CD4-positive, alpha-beta memory T cell (primary cell): ENCODE measurements at places on chromosomes 7 and 10. TPM values are rescaled to one million over a fixed set of nuclear protein-coding genes. Genes with fewer than 3 reads are reported as not detected.

The SOSTDC1 gene
- polyA plus RNA-seq: not detected

The GLI3 gene
- polyA plus RNA-seq: 0.13 TPM

The LBX1 gene
- not detected for polyA plus RNA-seq

The NEUROD6 gene
- not detected for polyA plus RNA-seq

The HABP2 gene
- not detected for polyA plus RNA-seq

The UPK3BL2 gene
- polyA plus RNA-seq: 5.5 TPM

The ST8SIA6 gene
- not detected for polyA plus RNA-seq

The TEX47 gene
- not detected for polyA plus RNA-seq

The TMEM130 gene
- not detected for polyA plus RNA-seq

GRCh38 chr7:93715234-93715633 lies 140.7 kb upstream of the CALCR start:
- no peak for DNase-seq

GRCh38 chr7:107080099-107080505 lies 35.6 kb downstream of the PRKAR2B start:
- no peak for DNase-seq

- no peak for DNase-seq
Observed at GRCh38 chr10:52443419-52444388, 129.6 kb downstream of the DKK1 start.

GRCh38 chr7:87139514-87139913 lies 12.7 kb upstream of the DMTF1 start:
- no peak for DNase-seq

- no peak for DNase-seq
Observed at GRCh38 chr10:126673565-126673964, 3.1 kb upstream of the C10orf90 start.

- no peak for DNase-seq
Observed at GRCh38 chr10:83925133-83925532, 214.2 kb upstream of the GHITM start.

DNA sequence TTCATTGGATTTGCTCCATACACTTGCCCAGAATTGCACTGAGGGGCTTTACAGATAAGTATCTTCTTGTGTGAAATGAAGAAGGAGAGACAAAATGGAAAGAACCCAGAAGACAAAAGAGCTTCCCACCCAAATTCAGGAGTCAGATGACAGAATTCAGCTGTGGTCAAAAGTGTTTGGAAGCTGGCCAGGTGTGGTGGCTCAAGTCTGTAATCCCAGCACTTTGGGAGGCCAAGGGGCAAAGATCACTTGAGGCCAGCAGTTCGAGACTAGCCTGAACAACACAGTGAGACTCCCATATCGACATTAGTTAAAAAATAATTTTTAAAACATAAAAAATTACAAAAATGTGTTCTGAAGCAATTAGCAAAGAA lies 27.1 kb downstream of the DUSP5 start:
- no peak for DNase-seq

GRCh38 chr10:29838539-29838938 lies 203.8 kb upstream of the SVIL start:
- DNase-seq: no peak

GRCh38 chr10:124211921-124212320 lies 118.5 kb upstream of the CHST15 start:
- no peak for DNase-seq

DNA sequence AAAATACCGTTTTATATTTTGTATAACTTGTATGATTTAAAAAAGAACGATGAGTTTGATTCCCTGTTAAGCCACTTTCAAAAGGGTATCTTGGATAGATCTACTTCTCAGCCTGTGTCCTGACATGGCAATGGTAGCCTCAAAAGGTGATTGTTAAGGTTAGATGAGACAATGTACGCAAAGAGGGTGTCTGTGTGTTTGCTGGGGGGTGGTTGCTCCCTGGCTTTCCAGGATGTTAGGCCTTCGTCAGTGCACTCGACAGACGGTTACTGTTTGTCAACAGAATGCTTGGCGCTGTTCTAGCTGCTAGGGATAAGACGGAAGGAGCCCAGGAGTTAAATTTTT lies 90.3 kb downstream of the NEURL1 start:
- no peak for DNase-seq

DNA sequence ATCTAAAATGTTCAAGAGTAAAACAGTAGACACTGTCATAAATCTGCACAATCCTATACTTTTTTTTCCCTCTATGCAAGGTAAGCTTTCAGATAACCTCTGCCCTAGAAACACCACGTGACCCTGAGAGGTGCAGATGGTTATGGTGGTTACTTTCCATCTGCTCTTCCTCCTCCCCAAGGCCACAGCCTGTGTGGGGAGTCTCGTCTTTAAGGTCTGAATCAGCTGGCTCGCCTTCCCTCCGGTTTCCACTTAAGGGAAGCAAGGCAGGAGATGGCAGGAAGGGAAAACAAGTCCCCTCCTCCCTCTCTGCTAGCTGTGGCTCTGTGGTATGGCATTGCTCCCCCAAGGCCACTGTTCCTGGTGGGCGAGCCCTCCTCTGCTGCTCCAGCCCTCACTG lies 181.8 kb downstream of the GLI3 start:
- DNase-seq: no peak

DNA sequence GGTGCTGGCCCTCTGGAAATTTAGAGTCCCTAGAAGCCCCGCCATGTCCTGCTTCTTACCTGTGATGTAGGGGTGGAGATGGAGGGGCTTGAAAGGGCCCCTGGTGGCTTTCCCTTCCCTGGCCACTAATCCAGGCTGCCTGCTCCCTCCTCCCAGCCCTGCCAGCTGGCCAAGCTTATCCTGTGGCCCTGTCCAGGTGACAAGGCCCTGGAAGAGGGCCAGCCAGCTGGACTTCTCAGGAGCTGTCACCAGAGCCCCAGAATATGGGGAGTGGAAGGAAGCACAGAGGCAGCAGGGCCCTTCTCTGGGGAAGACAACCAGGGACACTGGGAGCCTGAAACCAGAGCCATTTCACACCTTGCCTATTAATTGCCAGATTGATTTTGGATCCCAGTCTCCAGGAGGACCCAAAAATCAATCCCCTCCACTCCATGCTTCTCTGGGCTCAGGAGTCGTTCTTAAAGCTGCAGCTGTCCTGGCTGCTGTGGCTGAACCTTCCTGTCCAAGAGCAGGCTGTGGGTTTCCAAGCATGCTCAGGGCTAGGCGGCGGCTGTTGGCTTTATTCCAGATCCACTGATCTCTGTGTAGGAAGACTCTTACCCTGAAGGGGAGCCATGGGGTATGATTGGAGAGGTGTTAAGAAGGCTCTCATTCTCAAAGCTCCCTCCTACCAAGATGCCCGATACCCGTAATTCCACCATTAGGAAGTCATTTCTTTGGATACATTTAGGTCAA lies 52.6 kb upstream of the PCBD1 start:
- no peak for DNase-seq

DNA sequence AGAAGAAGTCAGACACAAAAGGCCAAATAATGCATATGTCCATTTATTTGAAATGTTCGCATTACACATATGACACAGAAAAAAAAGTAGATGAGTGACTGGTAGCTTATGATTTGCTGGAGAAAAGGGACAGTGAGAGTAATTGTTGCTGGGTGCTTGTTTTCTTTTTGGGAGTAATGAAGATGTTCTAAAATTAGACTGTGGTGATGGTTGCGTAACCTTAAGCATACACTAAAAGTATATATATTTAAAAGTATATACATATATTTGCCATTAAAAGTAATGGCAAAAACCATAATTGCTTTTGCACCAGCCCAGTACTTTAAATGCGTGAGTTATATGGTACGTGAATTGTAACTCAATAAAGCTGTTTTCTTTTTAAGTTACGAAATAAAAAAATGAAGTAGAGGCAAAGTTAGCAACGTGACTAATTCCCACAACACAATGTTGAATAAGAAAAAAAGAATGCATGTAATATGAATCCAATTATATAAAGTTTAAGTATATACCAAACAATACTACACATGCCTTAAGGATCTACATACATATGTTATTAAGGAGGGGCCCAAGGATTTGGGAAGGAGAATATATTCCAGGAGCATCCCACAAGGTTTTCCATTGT lies 360.4 kb upstream of the CELF2 start:
- no peak for DNase-seq

DNA sequence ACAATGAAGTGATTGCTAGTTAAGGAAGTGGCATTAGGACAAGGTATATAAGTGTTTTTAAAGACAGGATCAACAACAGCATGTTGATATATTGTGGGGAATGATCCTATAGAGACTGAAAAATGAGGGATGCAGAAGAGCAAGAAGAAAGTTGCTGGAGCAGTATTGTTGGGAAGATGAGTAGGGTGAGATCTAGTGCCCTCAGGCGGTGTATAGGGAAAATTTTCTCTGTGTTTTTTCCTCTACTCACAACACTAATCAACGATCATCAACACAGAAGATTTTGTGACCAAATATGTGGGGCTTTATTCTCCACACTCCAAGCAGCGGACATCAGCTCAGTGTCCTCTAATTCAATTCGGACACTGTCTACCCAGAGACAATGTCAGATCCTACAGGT lies 9.6 kb upstream of the PTTG1IP2 start:
- no peak for DNase-seq

DNA sequence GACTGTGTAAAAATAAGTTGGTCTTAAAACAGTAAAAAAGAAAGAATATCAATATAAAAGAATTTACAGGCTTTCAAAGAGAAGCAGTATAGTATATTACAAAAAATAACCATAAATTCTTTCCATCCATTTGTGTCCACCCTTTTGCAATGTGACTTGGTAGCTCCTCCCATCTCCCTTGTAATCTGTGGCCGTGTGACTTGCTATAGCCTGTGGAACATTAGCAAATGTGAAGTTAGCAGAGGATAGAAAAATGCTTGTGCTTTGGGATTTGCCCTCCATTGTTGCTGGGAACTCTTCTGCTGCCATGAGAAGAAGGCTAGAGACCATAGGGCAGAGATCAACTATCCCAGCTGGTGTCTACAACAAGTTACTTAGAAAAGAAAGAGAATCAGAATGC lies 30.2 kb downstream of the KLHL7 start:
- no peak for DNase-seq

DNA sequence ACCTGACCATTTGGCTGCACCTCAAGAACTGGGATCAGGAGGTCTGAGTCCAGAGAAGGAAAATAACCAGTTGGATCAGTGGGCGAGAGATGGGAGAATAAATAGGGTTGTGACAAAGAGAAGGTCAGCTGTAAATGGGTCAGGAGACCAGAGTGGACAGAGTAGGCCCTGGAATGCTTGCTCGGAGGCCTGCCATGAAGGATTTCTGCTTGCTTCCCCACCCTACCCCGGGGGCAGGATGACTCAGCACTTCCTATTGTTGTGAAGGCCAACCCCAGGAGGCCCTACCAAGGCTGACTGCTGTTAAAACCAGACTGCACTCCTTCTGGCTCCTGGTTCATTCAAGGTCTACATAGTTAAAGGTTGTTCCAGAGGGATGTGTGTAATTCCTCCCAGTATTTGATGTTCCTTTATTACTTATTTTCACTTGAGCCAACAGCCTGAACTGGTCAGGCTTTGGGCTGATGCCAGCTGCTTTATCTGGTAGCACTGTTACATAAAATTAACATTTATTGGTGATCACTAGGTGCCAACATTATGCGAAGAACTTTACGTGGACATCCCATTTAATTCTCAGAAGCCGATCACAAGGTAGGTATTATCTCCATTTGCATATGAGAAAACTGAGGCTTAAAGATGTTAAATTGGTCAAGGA lies 27.3 kb upstream of the IFRD1 start:
- no peak for DNase-seq

- DNase-seq: no peak
Observed at GRCh38 chr10:30842185-30842584, 189.5 kb downstream of the ZNF438 start.

- no peak for DNase-seq
Observed at GRCh38 chr7:134622303-134622995, 24.2 kb upstream of the BPGM start.

DNA sequence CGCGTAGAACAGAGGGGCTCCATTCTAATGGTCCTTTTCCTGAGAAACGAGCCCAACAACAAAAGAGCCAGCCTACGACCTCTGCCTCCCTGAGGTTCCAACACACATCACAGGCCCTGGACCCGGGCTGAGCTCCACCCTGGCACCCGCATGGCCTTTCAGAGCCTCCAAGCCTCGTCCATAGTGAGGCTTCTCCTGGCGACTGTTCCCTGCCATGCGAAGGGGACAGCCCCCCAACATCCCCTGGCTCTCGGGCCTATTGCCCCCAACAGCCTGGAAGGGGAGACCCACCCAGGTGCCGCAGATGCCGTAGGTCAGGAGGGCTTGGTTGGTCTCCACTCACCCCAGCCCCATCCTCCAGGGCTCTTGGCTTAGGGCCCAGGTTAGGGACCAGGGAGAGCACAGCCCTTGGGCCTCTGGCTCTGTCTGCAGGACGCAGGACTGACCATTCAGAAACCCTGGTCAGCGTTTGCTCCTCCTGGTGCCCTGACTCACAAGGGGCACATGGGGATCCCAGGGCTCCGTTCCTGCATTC lies 91.5 kb downstream of the TCERG1L start:
- no peak for DNase-seq

GRCh38 chr10:132774181-132774901 lies 11.6 kb downstream of the NKX6-2 start:
- no peak for DNase-seq

GRCh38 chr10:130430291-130430690 lies 294.1 kb downstream of the GLRX3 start:
- DNase-seq: no peak

GRCh38 chr7:46155367-46155766 lies 234.3 kb upstream of the IGFBP3 start:
- no peak for DNase-seq

DNA sequence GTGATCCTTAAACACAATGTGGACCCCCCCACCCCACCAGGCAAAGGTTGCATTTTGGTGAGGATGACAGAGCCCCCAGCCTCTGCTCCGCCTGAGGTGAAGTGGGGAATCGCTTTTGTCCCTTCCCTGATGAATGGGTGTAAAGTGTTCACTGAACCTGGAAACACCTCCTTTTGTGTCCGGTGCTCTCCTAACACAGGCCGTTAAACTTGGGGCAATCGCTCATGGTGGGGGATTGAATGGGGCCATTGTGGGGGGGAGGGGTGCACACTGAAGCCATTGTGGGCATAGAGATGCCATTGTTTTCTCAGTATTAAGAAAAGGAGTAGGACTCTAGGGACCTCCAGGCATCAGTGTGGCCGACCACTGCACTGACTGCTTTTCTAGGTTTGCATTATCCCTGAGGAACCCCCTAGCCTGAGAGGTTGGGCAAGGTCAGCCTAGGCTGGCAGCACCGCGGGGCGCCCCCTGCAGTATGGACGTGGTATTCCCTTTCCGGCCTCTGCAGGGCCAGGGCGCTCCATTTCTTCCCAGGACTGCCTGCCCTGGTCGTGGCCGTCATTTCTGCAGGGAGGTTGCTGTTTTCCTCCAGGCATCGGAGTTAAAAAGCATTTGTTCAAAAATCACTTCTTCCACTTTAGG lies 158.3 kb downstream of the TCF7L2 start:
- no peak for DNase-seq
